ENCODE measurements at places on chromosomes 1 and 21. TPM values are rescaled to one million over a fixed set of nuclear protein-coding genes. Genes with fewer than 3 reads are reported as not detected.

Gene SPRR1B
- 1.9 TPM for total RNA-seq

Gene C1orf116
- total RNA-seq, result 47.1 TPM

Gene SRP9
- total RNA-seq, result 149 TPM

Gene DCST2
- total RNA-seq, result 0.70 TPM

Gene CDC42
- total RNA-seq, result 146 TPM
